ENCODE measurements at places on chromosomes 13 and 19.

GRCh38 chr19:33089010-33089409, 8.0 kb downstream of the GPATCH1 start:
- no peak for DNase-seq

- DNase-seq: no peak
Observed at GRCh38 chr19:51739466-51740213, 12.0 kb downstream of the FPR1 start.

GRCh38 chr13:85230691-85231093, 568.5 kb downstream of the SLITRK6 start:
- DNase-seq: no peak

- DNase-seq: no peak
Observed at GRCh38 chr13:26964278-26965250, 204.0 kb upstream of the GPR12 start.

DNA sequence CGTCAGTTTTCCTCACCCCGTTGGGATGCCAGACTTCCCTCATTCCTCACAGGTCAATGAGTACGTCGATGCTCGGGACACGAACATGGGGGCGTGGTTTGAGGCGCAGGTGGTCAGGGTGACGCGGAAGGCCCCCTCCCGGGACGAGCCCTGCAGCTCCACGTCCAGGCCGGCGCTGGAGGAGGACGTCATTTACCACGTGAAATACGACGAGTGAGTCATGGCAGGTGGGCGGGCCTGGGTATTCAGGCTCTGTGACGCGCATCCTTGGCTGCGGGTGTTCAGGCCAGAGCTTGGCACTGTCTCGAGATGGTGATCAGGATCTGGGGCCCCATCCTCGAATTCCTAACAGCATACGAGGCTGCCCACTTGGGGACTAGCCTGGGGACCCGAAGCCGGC, 21.4 kb downstream of the UHRF1 start:
- no peak for DNase-seq

DNA sequence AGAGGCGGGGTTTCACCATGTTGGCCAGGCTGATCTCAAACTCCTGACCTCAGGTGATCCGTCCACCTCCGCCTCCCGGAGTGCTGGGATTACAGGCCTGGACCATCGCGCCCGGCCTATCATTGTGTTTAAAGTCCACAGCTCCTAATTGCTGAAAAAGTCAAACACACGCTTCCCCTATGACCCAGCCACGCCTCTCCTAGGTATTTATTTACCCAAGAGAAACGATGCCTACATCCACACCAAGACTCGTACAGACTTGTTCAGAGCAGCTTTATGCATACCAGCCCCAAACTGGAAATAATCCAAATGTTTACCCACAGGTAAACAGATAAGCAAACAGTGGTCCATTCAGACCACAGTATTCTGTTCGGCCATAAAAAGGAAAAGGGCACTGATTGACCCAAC, 15.1 kb downstream of the ZNRF4 start:
- no peak for DNase-seq

DNA sequence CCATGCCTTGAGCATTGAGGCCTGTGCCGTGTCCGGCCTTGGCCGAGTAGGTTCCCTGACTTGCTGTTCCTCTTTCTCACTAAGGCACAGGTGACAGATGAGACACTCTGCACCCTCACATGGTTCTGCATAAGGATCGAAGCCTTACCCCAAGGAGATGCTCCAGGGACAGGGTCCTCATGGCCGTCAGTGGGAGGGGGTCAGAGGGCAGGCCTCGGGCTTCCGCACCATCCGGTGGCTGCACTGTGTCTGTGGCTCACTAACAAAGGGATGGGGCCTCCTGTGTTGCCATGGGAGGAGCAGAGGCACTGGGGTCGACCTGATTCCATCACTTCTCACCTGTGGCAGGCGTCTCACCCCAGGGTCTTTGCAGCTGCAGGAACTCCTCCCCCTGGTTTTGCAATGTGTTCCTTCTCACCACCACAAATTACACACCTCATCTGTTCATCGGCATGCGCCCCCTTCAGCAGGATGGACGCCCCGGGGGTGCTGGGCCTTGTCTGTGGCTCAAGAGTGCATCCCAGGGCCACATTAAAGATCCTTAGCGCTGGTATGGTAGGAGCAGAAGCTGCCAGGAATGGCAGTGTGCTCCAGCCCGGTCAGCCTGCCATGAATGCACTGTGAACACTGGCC, 113.3 kb upstream of the SOX1 start:
- no peak for DNase-seq

GRCh38 chr13:39538816-39539790, 63.9 kb downstream of the LHFPL6 start:
- no peak for DNase-seq

- no peak for DNase-seq
Observed at GRCh38 chr19:31591258-31591657, 242.0 kb upstream of the TSHZ3 start.

- no peak for DNase-seq
Observed at GRCh38 chr19:41435936-41436673, 3.6 kb downstream of the DMAC2 start.

DNA sequence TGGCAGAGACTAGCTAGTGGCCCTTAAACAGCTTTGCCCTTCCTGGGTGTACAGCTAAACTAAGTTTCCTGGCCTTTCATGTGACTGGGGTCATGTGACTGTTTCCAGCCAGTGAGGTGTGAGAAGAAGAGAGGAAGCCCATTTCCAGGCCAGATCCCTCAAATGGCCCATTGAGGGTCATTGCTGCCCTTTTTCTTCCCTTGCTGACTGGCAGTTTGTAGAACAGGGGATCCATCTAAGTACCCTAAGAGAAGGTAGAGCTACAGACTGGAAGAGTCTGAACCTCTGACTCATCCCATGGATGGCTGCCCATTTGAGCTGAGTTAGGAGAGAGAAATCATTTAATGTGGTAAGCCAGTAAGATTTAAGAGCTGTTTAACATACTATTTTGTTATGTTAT, 2.8 kb downstream of the SWSAP1 start:
- peak; percentile 64 for DNase-seq

DNA sequence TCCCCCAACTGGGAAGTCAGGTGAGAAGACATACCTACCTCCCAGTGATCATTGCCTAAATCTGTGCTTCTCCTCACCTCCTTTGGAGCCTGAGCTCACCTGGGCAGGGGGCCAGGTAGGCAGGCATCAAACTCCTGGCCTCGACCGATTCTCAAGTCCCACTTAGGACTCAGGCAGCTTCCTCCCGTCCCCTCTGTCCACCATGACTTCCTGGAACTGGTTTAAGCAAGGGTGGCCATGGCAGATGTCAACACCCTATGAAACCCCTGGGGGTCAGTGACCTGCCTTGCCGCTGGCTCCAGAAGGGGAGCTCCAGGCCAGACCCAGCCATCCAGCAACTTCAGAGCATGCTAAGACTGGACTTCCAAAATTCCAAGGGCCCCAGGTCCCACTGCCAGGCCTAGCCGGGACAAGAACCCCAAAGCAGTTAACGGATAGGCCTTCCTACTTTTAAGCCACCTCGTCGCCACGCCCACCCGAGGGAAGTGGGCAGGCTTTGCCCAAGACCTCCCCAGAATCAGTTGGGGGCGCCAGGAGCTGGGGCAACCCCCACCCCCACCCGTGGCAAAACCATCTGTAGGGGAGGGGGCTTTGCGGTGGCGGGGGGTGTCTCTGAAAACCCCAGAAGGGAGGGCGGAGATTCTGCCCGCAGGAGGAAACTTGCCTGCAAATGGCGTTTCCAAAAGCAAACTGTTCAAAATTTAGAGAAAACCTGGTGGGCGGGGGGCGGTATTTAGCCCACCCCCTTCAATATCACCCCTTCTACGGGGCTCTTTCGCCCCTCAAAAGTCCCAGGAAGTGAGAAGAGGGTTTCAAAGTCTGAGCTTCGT, 657 bp downstream of the PLIN3 start:
- peak; percentile 28 for DNase-seq

GRCh38 chr13:30194906-30195305, 112.4 kb downstream of the KATNAL1 start:
- no peak for DNase-seq

DNA sequence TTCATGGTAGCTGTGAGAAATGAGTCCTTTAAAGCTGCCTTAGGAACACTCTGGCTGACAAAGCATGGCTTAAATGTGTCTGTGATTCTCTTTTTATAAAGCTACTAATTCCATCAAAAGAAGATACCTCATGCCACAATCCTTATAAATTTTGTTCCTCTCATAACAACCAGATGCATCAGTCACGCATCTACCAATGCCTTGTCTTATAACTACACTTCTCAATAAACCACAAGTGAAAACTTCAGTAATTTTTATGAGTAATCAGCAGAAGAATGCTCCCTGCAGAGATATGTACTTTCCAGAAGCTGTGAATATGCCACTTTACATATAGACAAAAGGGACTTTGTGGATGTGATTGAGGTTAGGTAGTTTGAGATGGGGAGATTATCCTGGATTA, 147.8 kb downstream of the SUCLA2 start:
- DNase-seq: no peak

DNA sequence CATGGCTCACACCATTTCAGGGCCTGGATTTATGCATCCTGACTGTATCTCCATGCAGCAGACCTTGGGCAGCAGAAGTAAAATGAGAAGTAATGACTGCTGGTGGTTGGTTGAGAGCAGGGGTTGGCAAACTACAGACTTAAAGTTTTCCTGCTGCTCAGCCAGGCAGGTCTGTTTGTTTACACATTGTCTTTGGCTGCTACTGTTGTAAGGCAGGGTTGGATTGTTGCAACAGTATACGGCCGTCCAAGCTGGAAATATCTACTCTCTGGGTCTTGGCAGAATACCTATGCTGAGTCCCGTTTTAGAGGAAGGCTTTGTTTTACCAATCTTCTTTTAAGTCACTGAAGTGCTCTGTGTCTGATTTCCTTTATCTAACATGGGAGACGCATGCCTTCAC, 13.5 kb downstream of the SNRNP70 start:
- no peak for DNase-seq

- no peak for DNase-seq
Observed at GRCh38 chr13:59279028-59279427, 884.7 kb downstream of the DIAPH3 start.

GRCh38 chr19:50475101-50475568, 1.2 kb upstream of the EMC10 start:
- no peak for DNase-seq

- no peak for DNase-seq
Observed at GRCh38 chr19:3397266-3398022, 31.1 kb downstream of the NFIC start.

GRCh38 chr13:20717581-20718542, 14.4 kb downstream of the IL17D start:
- no peak for DNase-seq

GRCh38 chr13:52879950-52880741, 31.7 kb upstream of the PCDH8 start:
- no peak for DNase-seq

- no peak for DNase-seq
Observed at GRCh38 chr19:16795731-16796130, 33.5 kb upstream of the SIN3B start.

GRCh38 chr13:44904967-44905366, 84.3 kb downstream of the NUFIP1 start:
- DNase-seq: no peak

GRCh38 chr13:106562301-106562700, 5.6 kb downstream of the ARGLU1 start:
- no peak for DNase-seq

- no peak for DNase-seq
Observed at GRCh38 chr19:3153286-3154230, 17.7 kb downstream of the GNA15 start.

GRCh38 chr19:47615714-47616113, 6.8 kb downstream of the BICRA start:
- no peak for DNase-seq

- DNase-seq: no peak
Observed at GRCh38 chr13:98556968-98557631, 19.8 kb downstream of the STK24 start.

DNA sequence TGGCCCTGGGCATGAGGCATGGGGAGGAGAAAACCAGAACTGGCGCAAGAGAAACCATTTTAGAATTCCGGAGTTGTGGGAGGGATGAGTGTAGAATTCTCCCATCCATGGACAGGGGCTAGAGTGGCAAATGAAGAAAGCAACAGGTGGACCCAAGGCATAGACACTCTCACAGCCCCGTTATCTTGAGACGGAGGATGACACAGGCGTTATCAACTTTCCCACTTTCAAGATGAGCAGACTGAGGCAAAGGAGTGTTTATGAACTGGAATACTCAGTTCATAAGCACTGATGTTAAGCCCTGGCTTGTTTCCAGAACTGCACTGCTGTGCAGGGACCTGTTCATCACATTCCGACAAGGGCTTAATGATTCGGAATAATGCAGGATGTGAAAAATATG, 1.1 kb upstream of the GTF3A start:
- DNase-seq: no peak

- DNase-seq: peak; percentile 27
Observed at GRCh38 chr19:39765091-39766076, 13.3 kb upstream of the LEUTX start.

DNA sequence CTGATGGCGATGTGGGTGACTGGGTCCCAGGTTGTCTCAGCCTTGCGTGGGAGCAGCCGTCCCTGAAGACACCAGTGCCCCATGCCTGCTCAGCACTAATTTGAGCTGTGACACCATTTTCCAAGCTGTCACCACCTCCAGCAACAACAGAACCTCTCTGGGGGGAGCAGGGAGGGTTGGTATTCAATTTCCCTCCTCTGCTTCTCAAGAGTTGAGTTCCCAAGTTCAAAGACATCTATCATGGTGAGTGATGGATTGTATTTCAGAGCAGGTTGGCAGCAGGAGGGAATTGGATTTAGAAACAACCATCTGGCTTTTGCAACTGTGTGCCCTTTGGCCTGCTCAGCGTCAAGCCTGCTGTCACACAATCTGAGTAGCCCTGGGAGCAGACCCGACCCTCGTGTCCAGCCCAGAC, 46.9 kb upstream of the UQCRFS1 start:
- DNase-seq: no peak

DNA sequence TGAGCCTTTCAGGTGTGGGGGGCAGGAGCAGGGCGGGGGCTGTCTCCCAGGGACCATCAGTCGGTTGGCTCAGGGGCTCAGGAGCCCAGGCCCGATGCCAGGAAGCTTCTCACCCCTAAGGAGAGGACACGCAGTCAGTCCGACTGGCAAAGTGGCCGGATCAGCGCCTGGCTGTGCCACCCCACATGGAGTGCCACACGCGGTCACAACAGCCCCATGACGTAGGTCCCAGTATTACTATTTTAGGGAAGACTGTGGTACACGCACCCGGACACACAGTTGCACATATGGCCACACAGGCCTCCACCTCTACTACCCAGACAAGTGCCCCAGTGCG, 29.3 kb upstream of the GRTP1 start:
- no peak for DNase-seq

Data from activated CD4-positive, alpha-beta T cell treated with anti-CD3 and anti-CD28 coated beads, Interleukin-2, Interleukin-4, amounts not matched to agents 100 ng/mL and 50 ng/mL, durations not matched to agents 16 hours and 8 hours (primary cell).